ENCODE measurements at places on chromosomes 2 and 18. TPM values are rescaled to one million over a fixed set of nuclear protein-coding genes. Genes with fewer than 3 reads are reported as not detected.
A peak's percentile ranks its signal among the peaks of the same experiment; 100 is the strongest.

Gene INHA
- not detected for polyA plus RNA-seq

Gene MREG
- 6.9 TPM for polyA plus RNA-seq

Gene KATNAL2
- polyA plus RNA-seq: 1.9 TPM

Gene CD207
- not detected for polyA plus RNA-seq

Gene TOGARAM2
- not detected for polyA plus RNA-seq

Gene PDE11A
- polyA plus RNA-seq: not detected

Gene SDC1
- 36.1 TPM for polyA plus RNA-seq

DNA sequence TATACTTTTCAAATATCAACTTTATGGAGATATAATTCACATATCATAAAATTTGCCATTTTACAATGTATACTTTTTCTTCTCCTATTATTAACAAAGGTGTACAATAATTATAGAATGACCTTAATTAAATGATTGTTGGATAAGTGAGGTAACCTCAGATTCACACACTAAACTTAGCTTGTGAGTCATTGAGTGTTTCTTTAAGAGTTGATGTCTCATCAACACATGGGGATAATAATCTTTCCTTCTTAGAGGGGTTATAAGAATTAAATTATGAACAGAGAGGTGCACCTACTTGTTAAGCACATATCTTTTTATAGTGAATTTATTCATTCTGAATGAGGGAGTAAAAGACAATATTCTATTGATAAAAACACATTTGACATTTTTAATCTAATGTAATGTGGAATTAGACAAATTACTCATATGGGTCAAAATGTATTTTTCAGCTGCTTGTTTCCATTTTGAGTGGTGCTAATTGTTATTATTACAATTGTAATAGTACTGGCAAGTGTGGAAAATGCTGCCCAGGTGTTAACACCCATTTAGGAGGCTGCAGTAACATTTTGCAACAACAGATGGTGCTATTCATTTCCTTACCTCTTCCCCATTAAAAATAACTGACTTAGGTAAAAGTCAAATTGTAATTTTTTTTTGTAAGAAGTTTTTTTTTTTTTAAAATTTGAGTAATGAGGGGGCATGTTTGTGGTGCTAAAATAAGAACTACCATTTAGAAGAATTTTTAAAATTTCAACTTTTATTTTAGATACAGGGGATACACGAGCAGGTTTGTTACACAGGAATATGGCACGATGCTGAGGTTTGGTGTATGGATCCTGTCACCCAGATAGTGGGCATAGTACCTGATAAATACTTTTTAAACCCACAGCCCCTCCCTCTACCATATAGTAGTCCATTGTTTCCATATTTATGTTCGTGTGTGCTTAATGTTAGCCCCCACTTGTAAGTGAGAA lies 32.1 kb upstream of the DYNAP start:
- H3K4me1 ChIP-seq: no peaks in the 10 kb centered on the region
- no peaks in the 10 kb centered on the region for H3K36me3 ChIP-seq
- DNase-seq: peak; percentile 11
- no peak overlapping the region for H3K27ac ChIP-seq

GRCh38 chr2:164843346-164843911 lies 1.8 kb upstream of the COBLL1 start:
- H3K27me3 ChIP-seq: peaks cover 5% of the 10 kb centered on the region
- DNase-seq: no peak
- no peak overlapping the region for H3K27ac ChIP-seq
- H3K4me1 ChIP-seq: no peaks in the 10 kb centered on the region

DNA sequence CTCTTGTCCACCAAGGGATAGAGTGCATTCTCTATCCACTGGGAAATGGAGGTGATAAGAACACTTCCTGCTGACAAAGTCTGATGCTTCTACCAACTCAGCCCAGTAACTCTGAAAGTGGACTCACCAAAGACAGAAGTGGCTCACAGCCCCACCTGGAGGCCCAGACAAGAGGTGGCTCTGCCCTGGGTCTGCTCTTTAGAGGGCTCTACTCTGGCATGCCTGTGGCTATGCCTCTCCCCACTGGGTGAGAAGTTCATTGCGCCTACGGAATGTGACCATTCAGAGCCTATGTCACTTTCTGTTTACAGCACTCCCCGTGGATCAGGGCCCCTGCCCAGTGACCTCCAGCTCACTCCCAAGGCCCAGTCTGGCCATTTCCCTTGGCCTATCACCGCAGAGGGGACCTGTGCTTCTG lies 13.5 kb upstream of the XDH start:
- H3K27me3 ChIP-seq: no peaks in the 10 kb centered on the region
- H3K4me3 ChIP-seq: no peak overlapping the region
- no peak overlapping the region for H3K27ac ChIP-seq

DNA sequence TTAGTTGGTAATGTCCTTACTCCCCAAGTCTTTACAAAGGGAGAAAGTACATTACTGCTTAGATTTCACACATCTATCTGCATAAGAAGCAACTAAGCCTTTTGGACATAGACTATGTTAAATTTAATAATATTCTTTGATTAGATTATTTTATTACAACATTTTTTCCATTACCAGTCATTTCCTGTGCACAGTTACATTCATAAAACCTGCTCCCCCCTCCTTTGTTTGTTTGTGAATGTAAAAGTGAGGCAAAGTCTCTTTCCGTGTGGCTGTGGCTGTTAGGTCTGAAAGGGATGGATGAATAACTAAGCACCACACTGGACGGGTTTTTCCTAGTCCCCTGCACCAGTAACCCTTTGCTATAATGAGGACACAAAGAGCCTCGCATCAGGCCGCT lies 9.6 kb downstream of the PTGR3 start:
- DNase-seq: no peak
- no peaks in the 10 kb centered on the region for H3K4me1 ChIP-seq
- H3K36me3 ChIP-seq: peaks cover 10% of the 10 kb centered on the region
- H3K27me3 ChIP-seq: no peaks in the 10 kb centered on the region
- no peak overlapping the region for H3K27ac ChIP-seq

DNA sequence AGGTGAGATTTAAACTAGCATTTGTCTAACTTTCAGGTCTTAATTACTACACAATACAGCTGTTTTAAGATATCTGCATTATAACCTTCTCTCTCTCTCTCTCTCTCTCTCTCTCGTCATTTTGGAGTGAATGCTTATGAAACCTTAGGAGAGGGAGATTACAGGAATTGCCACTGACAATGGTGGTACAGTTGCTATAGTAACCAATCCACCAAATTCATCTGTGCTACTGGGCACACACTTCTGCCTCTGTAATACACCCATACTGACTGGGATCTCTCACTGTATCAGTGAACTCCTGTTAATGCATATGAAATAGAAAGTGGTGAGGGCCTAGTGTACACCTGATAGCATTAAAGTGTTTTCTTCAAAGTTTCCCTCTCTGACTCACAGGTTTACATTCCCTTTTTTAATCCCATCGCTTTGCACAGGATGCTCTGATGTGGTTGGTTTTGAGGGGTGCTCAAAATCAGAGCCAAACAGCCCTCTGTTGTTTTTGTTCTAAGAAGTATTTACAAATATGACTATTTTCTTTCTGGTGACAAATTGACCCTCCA lies 13.1 kb downstream of the KLHL14 start:
- DNase-seq: no peak
- peaks cover 10% of the 10 kb centered on the region for H3K4me1 ChIP-seq
- no peak overlapping the region for H3K4me3 ChIP-seq
- no peak overlapping the region for H3K27ac ChIP-seq

DNA sequence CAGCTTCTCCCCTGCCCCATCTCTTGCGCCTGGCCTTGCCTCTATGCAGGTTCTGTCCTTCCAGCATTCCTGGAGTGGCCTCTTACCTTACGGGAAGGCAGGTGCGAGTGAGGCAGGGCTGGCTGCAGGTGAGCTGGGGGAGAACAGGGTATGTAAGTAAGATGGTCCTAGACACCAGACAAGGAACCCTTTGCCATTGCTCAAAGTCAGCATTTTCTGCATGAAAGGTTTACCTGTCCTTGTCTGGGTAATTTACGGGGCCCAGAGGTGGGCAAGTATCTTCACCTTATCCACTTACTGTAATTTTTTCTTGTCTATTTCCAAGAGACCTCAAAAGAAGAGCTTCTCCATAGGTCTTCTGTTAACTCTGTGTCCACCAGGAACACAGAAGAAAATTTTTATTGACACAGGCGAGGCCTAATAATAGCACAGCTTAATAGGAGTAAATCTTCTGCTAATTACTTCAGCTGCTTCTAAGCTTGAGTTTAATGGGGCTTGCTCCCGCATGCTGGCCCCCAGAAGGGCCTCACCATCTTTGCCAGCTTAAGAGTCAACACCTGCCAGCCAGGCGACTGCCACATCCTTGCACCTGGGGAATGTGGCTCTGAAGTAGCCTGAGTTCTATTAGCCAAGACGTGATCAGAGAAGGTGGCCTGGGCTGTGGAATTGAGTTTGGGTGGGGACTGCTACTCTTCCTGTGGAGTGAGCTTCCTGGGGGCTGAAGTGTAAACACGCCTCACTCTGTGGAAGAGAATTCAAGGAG lies 27.1 kb downstream of the PCARE start:
- H3K4me3 ChIP-seq: no peak overlapping the region
- H3K27ac ChIP-seq: no peak overlapping the region
- no peaks in the 10 kb centered on the region for H3K27me3 ChIP-seq
- H3K4me1 ChIP-seq: no peaks in the 10 kb centered on the region

DNA sequence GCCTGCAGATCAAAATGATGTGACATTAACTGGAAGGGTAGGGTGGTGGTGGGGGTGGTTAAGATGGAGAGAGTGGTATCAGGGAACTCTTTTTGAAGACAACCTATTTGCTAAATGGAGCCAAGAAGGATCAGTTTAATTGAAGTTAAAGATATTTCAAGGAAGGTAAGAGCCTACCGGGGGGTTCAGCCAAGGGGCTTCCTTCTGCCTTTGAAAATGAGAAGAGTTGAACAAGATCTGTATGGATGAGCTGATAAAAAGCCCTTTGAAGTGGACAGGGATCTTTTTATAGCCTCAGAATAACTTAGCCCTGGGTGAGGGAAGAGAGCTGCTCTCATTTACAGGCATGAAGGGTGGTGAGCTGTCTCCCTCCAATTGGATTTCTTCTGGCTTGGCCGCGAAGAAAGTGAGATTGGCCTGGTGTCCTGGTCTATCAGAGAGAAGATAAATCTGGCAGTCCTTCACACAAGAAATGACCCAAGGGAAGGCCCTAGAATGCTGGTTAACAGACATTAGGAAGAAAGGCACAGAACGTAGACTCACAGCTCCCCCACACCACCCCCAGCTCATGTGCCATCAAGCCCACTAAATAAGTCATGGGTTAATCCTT lies 439.8 kb downstream of the TNS1 start:
- no peak overlapping the region for H3K4me3 ChIP-seq
- no peaks in the 10 kb centered on the region for H3K4me1 ChIP-seq
- no peak overlapping the region for H3K27ac ChIP-seq
- no peaks in the 10 kb centered on the region for H3K36me3 ChIP-seq

DNA sequence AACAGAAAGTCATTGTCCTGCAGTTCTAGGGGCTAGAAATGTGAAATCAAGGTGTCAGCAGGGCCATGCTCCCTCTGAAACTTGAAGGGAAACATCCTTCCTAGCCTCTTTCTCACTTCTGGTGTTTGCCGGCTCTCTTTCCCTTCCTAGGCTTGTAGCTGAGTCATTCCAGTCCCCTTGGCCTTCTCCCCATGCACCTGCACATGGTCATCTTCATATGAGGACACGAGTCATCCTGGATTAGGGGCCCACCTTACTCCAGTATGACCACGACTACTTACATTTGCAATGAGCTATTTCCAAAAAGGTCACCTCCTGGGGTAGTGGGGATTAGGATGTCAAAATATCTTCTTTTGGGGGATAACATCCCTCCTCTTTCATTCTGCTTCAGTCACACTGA lies 168.5 kb upstream of the CXCR4 start:
- DNase-seq: no peak
- H3K4me1 ChIP-seq: peaks cover 19% of the 10 kb centered on the region
- no peaks in the 10 kb centered on the region for H3K36me3 ChIP-seq
- no peak overlapping the region for H3K27ac ChIP-seq

GRCh38 chr2:223549215-223549614 lies 52.9 kb downstream of the SCG2 start:
- no peak for DNase-seq
- no peaks in the 10 kb centered on the region for H3K36me3 ChIP-seq
- no peaks in the 10 kb centered on the region for H3K27me3 ChIP-seq
- H3K4me1 ChIP-seq: no peaks in the 10 kb centered on the region

DNA sequence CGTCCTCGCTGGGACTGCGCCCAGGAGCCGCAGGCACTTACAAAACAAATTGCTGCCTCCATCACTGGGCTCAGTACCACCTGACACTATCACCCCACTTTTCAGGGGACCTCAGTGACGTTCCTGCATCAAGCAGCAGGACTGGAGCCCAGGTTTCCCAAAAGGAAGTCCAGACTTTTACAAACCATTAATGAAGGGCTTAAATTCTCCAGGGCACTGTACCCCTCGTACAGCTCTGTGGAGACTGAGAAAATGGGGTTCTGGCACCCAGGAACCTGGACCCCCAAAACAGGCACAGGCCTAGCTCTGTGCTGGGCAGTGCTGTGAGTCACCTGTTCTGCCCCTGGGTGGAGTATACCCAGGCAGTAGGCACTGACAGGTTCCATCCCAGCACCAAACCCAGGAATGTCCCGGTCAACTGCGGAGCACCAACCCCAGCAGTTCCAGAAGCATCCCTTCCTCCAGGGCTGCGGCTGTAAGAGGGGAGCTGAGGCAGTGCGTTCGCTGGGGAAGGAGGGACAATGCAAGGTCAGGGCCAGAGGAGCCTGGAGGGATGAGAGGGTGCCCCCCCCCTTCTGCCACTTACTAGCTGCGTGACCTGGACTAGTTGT lies 24.6 kb upstream of the NOTO start:
- H3K27ac ChIP-seq: no peak overlapping the region
- peaks cover 13% of the 10 kb centered on the region for H3K4me1 ChIP-seq
- H3K36me3 ChIP-seq: no peaks in the 10 kb centered on the region
- no peak overlapping the region for H3K4me3 ChIP-seq
- peaks cover 12% of the 10 kb centered on the region for H3K27me3 ChIP-seq

- no peak overlapping the region for H3K27ac ChIP-seq
- H3K27me3 ChIP-seq: no peaks in the 10 kb centered on the region
These were observed 7.6 kb upstream of the BOK start for GRCh38 chr2:241550616-241551580.

GRCh38 chr2:180203972-180204371 lies 196.9 kb upstream of the CWC22 start:
- H3K36me3 ChIP-seq: no peaks in the 10 kb centered on the region
- no peaks in the 10 kb centered on the region for H3K4me1 ChIP-seq
- no peak overlapping the region for H3K27ac ChIP-seq
- no peaks in the 10 kb centered on the region for H3K27me3 ChIP-seq

DNA sequence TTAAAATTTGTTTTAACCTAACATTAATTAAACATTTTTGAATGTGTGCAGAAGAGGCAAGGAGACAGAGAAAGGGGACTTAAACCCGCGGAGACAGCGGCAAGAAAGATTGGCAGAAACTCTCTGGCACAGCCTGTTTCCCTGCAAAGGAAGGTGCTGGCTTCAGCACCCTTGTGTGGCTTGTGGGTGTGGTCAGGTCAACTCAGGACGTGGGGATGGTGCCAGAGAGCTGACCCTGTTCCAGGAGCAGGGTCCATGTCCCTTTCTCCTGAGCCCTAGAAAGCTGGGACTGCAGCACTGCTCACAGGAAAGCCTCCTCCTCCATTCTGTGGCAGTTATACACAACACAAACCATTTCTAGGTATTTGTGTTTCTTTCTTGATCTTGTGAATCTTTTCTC lies 176.2 kb upstream of the ST6GAL2 start:
- no peak for DNase-seq
- no peaks in the 10 kb centered on the region for H3K36me3 ChIP-seq
- no peak overlapping the region for H3K4me3 ChIP-seq

Data from GM12878 (cell line).